ENCODE measurements at places on chromosomes 2 and 18.

DNA sequence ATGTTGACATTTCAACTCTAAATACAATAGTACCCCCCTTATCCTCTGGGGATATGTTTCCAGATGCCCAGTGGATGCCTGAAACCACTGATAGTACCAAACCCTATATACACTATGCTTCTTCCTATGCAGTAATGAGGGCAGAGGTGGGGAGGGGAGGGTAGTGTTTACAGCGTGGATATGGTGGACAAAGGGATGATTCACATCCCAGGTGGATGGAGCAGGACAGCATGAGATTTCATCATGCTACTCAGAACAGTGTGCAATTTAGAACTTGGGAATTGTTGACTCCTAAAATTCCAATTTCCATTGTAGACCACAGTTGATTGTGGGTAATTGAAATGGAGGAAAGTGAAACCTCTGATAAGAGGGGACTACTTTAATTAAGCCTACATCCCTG lies 75.4 kb downstream of the TSN start:
- no peak for DNase-seq

DNA sequence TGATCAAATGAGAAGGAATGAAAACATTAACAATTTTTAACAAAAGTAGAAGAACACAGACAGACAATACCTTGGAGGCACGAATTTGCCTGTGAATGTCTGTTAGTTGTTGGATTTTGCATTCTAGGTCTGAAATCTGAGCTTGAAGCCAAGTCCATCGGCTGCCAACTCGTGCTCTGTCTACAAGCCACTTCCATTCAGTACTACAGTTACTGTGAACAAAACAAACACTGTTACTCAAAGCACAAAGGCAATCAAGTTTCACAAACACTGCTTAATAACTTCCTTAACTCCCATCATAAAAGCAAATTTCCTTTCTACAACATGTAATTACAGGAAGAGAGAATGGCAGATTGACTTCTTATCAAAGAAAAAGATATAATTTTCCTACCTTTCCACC lies 42.2 kb downstream of the KANSL1L start:
- DNase-seq, result no peak

DNA sequence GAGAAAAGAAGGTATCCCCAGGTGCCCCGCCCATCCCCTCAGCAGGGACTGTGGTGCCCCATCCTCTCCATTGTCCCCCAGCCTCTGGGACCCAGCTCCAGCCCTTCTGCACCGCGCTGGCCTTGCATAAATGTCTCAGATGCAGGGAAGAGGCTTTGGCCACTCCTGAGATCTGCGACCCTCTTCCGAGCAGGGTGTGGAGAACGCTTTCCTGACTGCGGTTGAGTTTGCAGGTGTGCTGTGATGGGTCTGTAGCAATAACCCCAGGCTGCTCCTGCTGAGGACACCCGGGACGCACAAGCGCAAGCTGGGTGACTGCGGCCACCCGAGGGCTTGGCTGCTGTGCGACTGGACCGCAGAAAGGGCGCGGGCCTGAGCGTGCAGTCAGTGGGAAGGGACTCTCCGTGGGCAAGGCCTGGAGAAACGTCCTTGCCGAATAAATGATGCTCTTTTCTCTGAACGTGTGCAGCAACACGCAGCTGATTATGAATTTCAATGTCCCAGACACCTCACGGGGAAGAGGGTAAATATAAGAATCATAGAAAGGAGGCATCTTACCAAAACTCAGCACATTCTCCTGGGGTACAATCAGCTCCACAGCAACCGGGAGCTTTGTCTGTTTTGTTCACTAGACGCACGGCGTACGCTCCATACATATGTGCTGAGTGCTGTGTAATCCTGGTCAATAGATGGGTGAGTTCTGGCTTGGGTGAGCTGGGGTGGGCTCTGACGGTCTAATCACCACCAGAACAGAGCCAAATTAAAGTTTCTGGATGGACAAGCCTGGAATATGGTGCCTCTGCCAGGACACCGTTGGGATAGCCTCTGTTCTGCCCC lies 67.5 kb upstream of the ZNF516 start:
- DNase-seq, result no peak

DNA sequence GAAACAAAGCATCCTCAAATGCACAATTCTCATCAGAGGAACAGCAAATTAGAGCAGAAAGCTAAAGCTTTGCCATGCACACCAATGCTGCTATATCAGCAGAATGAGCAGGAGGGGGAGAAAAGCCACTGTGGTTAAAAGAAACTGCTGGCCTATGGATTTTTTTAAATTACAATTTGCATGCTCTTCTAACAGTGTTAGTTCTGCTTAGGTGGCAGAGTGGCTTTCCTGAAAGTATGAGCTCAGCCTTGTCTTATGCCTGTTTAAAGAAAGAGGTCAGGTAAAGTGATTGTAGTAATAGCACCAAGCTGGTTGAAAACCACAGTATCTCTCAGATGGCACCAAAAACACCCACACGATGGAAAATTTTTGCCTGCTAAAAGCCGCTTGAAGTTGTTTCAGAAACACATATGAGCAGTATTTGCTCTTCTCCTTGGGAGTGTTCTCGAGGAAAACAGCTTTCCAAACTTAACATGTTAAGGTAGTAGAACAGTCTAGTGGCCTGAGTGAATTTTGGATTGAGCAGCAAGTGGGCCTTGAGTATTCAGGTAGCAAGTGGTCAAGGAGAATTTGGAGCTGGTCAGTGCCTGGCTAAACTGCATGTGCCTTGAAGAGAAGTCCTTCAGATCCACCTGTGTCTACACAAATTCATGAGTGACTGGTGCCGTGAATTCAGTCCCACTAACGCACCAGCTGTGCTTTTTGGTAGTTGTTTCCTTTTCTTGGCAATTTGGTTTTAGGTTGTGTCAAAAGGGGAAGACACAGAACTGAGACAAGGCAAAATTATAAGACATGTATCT lies 19.6 kb upstream of the NDUFV2 start:
- no peak for DNase-seq

DNA sequence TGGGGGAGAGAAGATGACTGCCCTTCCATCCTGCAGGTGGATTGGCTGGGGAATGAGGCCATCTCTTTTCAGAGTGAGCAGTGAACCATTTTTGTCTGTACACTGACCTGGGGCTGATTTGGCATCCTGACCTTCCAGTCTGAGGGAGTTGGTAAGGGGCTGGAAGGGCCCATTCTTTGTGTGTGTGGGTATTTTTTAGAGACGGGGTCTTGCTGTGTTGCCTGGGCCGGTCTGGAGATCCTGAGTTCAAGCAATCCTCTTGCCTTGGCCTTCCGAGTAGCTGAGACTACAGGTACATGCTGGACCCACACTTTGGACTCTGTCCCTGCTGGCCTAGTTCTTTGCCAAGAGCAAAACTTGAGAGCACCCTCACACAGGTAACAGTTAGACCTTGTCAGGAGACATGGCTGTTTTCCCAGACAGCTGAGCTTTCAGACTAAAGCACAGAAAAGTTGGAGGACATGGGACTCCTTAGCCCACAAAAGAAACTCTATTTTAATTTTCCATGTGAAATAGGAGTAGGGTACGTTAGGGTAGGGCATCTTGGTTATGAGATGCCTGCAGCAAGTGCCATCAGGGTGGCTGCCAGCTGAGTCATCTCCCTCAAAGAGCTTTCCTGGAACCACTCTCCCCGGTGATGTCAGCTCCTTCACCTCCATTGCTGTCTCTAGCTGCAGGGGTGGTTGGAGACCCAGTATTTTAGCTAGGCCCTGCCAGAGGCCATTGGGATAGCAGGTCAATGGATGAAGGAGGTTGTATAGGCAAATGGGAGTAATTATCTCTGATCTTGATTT lies 60.7 kb downstream of the DGKD start:
- no peak for DNase-seq

GRCh38 chr2:39932198-39932597 lies 153.1 kb upstream of the THUMPD2 start:
- DNase-seq, result no peak

- DNase-seq, result no peak
Observed at GRCh38 chr18:58860747-58861231, 3.9 kb upstream of the ZNF532 start.

- no peak for DNase-seq
Observed at GRCh38 chr2:83943265-83943664, 515.8 kb downstream of the SUCLG1 start.

GRCh38 chr2:148802448-148803220 lies 72.4 kb upstream of the KIF5C start:
- no peak for DNase-seq

- no peak for DNase-seq
Observed at GRCh38 chr2:105865222-105865913, 120.7 kb downstream of the NCK2 start.

GRCh38 chr2:129165006-129165405 lies 814.5 kb upstream of the RAB6C start:
- DNase-seq, result no peak

GRCh38 chr2:228559774-228560415 lies 378.4 kb upstream of the SPHKAP start:
- DNase-seq, result no peak

DNA sequence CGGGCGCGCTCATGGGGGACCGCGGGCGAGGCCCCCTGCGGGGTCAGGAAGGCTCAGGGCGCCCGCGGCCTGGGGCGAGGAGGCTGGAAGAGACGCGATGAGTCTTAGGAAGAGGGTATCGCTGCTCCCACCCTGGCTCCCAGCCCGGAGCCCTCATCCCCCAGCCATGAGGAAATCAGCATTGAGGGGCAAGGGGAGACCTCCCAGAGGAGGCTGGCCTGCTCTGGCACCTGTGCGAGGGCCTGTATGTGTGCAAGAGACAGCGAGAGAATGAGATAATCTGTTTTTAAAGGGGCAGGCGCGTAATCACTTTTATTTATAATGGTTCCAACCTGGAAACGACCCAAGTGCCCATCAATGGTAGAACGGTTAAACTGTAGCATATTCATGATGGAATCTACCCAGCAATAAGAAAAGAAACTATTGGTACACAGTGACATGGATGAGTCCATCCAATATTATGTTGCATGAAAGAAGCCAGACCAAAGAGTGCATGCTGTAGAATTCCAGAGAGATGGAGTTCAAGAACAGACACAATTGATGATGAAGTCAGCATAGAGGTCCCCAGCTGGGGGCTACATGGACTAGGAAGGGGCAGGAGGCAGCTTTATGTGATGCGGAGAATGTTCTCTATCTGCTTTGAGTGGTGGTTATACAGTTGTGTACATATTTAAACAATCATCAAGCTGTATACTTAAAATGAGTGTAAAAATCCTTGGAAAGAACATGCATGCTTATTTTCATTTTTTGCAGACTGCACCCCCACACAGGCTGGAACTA lies 14.4 kb downstream of the FBXO41 start:
- no peak for DNase-seq

DNA sequence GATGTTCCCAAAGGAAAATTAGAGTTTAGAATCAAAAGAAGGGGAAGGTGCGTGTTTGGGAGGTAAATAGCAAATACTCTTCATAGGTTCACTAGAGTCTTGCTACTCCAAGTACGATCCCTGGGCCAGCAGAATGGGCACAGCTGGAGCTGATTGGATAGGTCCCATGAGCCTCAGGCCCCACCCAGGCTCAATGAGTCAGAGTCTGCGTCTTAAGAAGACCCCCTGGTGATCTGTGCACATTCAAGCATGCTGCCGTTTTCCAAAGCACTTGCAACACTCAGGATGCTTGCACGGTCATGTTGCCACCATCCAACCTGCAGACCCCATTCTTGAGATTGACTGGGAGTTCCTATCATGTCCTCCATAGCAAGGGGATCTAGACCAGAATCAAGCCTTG lies 40.5 kb downstream of the ABCG8 start:
- no peak for DNase-seq

DNA sequence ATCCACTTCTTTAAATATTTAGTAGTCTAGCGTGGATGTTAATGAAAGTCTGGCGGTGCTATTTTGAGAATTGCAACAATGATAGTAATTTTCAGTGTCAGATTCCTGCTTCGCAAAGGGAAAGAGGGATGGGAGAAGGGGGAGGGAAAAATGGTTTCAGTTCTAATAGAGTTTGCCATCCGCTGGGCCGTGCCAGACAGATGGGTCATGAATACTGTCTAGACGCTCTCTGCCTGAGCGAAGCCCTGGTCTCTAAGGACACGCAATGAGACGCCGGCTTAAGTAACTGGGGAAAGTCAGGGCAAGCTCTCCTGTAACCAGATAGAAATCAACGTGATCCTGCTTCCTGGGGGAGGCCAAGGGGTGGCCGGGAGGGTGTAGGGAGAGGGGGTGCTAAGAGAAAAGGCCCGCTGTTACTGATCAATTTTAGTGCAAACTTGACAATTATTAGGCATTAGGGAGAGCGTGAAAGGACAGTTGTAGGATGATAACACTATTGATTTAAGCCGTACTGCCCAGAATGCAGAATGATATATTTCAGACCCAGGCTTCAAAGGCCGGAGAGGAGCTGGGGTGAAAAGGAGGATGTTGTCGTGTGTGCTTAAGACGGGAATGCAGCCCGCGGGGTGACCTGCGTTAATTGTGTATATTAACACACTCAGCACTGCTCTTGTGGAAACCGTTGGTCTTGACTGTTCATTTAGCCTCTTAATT lies 229.2 kb downstream of the LDLRAD4 start:
- DNase-seq, result no peak

- peak; percentile 63 for DNase-seq
Observed at GRCh38 chr18:8052237-8052701, 485.2 kb downstream of the PTPRM start.

GRCh38 chr2:98385050-98385699 lies 38.9 kb downstream of the CNGA3 start:
- peak; percentile 62 for DNase-seq

- DNase-seq, result no peak
Observed at GRCh38 chr18:9549405-9549804, 65.0 kb downstream of the PPP4R1 start.

GRCh38 chr2:172496160-172496608 lies 59.7 kb upstream of the PDK1 start:
- DNase-seq, result no peak

- DNase-seq, result peak; percentile 66
Observed at GRCh38 chr18:59056706-59057492, 82.8 kb upstream of the SEC11C start.

GRCh38 chr18:73119574-73119973 lies 251.8 kb upstream of the NETO1 start:
- DNase-seq, result no peak

GRCh38 chr2:168211664-168212163 lies 35.7 kb downstream of the STK39 start:
- DNase-seq, result no peak

DNA sequence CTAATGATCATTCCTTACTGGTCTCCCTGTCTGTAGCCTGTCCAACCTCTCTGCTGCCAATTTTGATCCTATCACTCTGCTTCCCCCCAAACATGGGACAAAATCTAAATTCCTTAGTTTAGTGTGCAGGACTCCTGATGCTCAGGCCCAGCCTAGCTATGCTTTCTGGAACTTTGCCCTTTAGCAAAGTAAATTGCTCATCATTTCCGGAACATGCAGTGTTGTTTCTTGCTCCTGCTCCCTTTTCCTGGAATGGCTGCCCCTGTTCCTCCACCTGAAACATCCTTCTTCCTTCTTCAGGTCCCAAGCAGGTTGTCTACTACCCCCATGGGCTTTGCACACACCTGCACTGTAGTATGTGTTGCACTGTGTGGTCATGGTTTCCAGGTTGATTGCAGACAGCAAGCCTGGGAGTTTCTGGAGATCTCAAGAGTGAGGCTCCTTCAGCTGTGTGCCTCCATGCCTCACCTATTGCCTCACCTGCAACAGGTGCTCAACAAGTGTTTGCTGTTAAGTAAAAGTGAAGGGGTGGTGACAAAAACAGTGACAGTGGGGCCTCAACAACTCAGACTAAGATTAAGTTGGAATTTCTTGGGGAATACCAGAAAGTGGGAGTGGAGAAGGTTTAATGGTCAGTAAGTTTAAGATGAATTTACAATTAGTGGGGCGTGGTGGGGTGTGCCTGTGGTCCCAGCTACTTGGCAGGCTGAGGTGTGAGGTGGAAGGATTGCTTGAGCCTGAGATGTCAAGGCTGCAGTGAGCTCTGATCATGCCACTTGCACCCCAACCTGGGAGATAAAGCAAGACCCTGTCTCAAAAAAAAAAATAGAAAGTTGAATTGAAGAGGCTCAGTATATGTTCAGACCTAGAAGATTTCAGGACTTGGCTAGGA lies 120.0 kb downstream of the DNAH6 start:
- DNase-seq, result no peak

Data from natural killer cell (primary cell).